Fibroblast of the conjunctiva (primary cell): ENCODE measurements at places on chromosomes 12 and 14.
A peak's percentile ranks its signal among the peaks of the same experiment; 100 is the strongest.

- DNase-seq, result no peak
These were observed 275.0 kb upstream of the KITLG start for GRCh38 chr12:88855301-88855700.

DNA sequence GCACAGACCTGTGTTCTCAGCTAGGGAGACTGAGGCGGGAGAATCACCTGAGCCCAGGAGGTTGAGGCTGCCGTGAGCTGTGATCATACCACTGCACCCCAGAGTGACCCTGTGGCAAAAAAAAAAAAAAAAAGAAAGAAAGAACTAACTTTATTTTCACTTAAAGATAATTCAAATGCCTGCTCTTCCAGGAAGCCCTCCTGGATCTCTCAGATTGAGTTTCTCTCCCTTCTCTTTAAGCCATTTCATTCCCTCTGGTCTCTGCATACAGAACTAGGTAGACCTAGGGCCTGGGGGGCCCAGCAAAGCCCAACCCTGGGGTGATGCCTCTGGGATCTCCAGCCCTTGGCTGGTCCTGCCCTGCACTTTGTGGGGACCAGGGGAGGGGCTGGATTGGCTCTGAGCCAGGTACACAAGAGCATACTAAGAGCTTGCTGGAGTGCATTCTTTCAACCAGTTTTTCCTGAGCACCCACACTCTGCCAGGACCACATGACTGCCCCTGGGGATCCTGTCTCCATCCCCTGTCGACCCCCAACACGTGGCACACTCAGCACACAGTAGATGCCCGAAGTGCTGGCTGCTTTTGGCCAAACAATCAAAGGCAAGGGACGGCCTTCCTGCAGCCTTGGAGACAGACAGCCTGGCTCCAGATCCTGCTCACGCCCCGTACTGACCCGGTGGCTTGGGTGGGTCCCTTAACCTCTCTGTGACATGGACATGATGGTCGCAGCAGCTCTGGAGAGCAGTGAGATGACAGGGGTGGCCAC is 52.7 kb downstream of the CYP46A1 start:
- no peak for DNase-seq

- DNase-seq, result no peak
These were observed 8.6 kb downstream of the VTI1B start for GRCh38 chr14:67665868-67666267.

- peak; percentile 32 for DNase-seq
These were observed 275.9 kb downstream of the FBXL14 start for GRCh38 chr12:1318327-1319031.

- no peak for DNase-seq
These were observed 1.3 kb upstream of the TBX5 start for GRCh38 chr12:114406984-114407841.
